ENCODE measurements at places on chromosomes 5 and 9. TPM values are rescaled to one million over a fixed set of nuclear protein-coding genes. Genes with fewer than 3 reads are reported as not detected.

GRCh38 chr9:94786586-94786985, 60.1 kb downstream of the AOPEP start:
- DNase-seq, result no peak
- H3K36me3 ChIP-seq, result peaks cover 8% of the 10 kb centered on the region
- no peak overlapping the region for H3K4me3 ChIP-seq
- H3K27me3 ChIP-seq, result no peaks in the 10 kb centered on the region
- H3K4me1 ChIP-seq, result peaks cover 4% of the 10 kb centered on the region

DNA sequence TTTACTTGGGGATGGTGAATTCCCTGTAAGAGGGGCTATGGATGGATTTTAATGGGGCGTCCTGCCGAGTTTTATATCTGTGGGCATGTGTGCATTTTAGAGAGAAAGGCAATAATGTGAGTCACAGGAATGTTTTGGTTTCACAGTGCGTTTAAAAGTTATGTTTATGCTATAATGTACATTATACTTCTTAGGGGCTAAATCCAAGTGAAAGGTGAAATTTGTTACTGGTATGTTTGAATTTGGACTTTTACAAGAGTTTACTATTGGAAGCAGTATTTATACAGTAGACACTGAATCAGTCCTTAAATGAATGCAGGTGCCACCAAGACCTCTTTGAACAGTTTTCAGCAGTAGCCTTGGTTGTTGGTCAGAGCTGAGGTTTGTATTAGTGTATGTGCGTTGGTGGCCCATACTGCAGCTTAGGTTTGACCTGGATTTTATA, 5.6 kb downstream of the JMY start:
- peaks cover 28% of the 10 kb centered on the region for H3K4me1 ChIP-seq
- H3K27ac ChIP-seq, result no peak overlapping the region
- DNase-seq, result no peak
- no peaks in the 10 kb centered on the region for H3K27me3 ChIP-seq

DNA sequence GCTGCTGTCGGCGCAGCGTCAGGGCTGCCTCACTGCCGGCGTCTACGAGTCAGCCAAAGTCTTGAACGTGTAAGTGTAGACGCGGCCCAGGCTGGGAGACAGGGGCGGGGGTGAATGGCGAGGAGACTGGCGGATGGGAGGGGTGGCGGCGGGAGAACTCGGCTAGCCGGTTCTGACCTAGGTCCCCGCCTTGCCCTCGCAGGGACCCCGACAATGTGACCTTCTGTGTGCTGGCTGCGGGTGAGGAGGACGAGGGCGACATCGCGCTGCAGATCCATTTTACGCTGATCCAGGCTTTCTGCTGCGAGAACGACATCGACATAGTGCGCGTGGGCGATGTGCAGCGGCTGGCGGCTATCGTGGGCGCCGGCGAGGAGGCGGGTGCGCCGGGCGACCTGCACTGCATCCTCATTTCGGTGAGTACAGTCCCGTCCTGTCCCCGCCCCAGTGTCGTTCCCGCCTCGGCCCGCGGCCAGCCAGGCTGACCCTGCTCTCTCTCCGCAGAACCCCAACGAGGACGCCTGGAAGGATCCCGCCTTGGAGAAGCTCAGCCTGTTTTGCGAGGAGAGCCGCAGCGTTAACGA, 745 bp downstream of the GADD45G start:
- peak overlapping the region; percentile 89 for H3K4me3 ChIP-seq
- peaks cover 25% of the 10 kb centered on the region for H3K27me3 ChIP-seq
- peak; percentile 70 for DNase-seq

DNA sequence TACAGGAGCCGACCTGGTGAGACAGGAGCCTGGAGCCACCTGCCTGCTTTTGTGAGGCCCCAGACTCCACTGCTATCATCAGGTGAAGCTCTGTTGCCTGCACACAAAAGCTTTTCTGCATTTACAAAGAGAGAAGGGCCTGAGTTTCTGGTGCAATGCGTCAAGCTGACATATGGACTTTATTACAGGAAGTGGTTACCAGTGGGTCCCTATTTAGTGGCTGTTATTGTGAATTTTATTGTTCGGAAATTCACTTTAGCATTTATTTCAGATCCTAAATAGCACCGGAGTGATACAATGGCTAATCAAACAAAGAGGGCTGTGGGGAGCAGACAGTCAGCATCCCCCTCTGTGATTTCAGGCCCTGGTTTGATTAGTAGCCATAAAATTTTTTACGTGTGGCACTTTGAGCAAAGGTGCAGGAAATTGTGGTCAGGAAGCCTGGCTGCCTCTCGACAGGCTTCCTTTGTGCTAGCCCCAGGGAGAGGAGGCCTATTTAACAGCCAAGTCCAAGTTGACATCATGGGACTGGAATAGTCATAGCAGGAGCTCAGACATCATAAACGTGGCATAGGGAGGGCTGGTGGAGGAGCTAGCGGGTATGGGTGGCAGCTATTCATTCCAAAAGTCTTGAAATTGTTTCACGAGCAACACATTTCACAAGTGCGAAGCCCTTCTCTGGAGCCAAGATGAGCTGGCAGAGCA, 8.4 kb downstream of the TGFBI start:
- peak overlapping the region; percentile 67 for H3K4me3 ChIP-seq
- peaks cover 22% of the 10 kb centered on the region for H3K4me1 ChIP-seq
- no peaks in the 10 kb centered on the region for H3K27me3 ChIP-seq
- H3K27ac ChIP-seq, result peak overlapping the region; percentile 80

- H3K4me1 ChIP-seq, result no peaks in the 10 kb centered on the region
- H3K36me3 ChIP-seq, result no peaks in the 10 kb centered on the region
- no peaks in the 10 kb centered on the region for H3K27me3 ChIP-seq
- no peak overlapping the region for H3K27ac ChIP-seq
- no peak for DNase-seq
These were observed 145.6 kb downstream of the TRPM3 start for GRCh38 chr9:70975821-70976220.

GRCh38 chr5:54718656-54719055, 201.1 kb downstream of the SNX18 start:
- H3K4me3 ChIP-seq, result no peak overlapping the region
- peaks cover 3% of the 10 kb centered on the region for H3K36me3 ChIP-seq
- no peaks in the 10 kb centered on the region for H3K27me3 ChIP-seq
- peaks cover 4% of the 10 kb centered on the region for H3K4me1 ChIP-seq
- no peak for DNase-seq

DNA sequence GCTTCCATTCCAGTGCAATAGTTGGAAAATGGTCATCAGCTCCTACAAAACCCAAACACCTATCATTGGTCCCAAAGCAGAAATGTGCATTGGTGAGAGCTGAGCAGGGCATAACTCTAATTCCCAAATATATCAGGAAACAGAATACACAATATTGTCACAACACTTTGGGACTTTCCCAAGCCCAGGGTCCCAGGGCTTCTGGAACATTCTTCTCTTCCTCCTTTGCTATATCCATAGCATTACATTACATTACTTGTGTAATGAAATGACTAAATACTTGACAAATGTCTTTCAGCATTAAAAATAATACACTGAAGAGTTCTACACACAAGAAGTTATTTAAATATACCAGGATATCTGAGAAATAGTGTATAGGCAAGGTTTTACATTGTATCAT, 45.6 kb downstream of the LIX1 start:
- no peak overlapping the region for H3K4me3 ChIP-seq
- H3K36me3 ChIP-seq, result peaks cover 6% of the 10 kb centered on the region
- no peak for DNase-seq
- peaks cover 19% of the 10 kb centered on the region for H3K27me3 ChIP-seq
- H3K4me1 ChIP-seq, result peaks cover 18% of the 10 kb centered on the region

GRCh38 chr9:35569206-35569605, 35.9 kb upstream of the TESK1 start:
- H3K36me3 ChIP-seq, result peaks cover 9% of the 10 kb centered on the region
- H3K4me3 ChIP-seq, result no peak overlapping the region
- peak overlapping the region; percentile 63 for H3K27ac ChIP-seq
- no peak for DNase-seq
- H3K27me3 ChIP-seq, result no peaks in the 10 kb centered on the region
- H3K4me1 ChIP-seq, result peaks cover 28% of the 10 kb centered on the region

DNA sequence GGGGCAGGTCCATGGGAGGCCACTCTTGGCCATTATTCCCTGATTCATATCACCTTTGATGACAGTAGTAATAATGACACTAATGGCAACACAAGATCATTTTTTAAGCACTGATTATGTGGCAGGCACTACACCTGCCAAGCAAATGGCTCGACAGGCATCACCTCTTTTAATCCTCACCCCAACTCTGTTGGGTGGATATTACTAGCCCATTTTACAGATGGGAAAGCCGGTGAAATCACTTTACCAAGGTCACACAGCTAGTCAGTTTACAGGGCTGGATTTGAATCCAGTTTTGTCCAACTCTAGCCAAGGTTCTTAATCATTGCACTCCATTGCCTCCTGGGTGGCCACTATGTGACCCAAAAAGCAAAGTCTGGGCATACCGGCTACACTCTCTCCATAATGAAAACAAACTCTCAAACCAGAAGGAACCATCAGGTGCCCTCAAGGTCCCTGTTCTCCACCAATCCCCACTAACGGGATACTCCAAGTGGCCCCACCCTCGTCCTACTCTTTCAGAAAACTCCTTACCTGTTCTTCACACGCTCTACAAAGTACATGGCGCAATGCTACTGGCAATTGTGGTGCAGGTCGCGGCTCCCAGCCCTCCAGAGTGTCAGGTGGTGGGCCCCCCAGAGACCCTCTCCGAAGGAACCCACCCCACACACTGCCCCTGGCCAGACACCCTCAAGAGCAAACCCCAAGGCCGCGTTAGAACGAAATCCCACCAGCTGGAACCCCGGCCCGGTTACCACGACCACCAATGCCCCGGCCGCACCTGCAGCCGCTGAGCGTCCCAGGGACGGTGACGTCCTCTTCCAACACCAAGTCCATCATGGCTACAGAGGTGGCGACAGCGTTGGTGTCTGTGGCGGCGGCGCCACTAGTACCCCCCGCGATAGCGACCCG, 572 bp downstream of the CDK5RAP2 start:
- peak overlapping the region; percentile 97 for H3K4me3 ChIP-seq
- DNase-seq, result no peak

Gene C5orf52
- not detected for total RNA-seq

Gene PCA3
- total RNA-seq, result not detected

Gene INSL6
- total RNA-seq, result not detected
